ENCODE measurements at places on chromosomes 6 and 20.
A peak's percentile ranks its signal among the peaks of the same experiment; 100 is the strongest.

DNA sequence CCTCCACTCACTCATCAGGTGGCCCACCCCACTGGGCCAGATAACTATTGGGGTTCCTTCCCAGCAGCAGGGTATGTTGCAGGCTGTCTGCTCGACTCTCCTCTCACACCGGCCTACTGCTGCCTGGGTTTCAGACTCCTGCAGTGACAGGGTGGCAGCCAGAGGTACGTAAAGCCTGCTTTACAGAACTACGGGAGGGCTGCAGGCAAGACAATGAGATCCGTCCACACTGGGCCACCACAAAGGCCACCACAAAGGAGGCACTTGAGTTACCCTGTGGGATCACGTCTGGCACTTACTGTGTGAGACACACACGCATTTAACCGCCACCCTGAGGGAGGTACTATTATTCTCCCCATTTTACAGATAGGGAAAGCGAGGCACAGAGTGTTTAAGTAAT, 78.5 kb downstream of the NFATC2 start:
- ATAC-seq: no peak

DNA sequence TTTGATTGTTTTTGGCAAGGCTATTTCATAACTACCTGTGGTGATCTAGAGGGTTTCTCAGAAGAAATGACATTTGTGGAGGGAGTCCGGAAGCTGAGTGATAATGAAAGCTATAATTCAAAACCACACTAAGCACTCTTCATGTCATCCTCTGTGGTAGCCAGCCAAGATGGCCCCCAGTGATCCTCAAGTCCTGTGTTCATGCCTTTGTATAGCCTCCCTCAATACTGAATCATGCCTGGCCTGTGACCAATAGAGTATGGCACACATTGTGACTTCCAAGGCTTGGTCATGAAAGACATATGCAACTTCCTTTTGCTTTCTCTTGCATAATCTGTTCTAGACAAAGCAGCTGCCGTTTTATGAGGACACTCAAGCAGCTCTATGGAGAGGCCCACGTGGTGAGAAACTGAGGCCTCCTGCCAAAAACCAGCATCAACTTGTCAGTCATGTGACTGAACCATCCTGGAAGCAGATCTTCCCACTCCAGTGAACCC, 12.8 kb upstream of the DNAAF9 start:
- no peak for ATAC-seq

DNA sequence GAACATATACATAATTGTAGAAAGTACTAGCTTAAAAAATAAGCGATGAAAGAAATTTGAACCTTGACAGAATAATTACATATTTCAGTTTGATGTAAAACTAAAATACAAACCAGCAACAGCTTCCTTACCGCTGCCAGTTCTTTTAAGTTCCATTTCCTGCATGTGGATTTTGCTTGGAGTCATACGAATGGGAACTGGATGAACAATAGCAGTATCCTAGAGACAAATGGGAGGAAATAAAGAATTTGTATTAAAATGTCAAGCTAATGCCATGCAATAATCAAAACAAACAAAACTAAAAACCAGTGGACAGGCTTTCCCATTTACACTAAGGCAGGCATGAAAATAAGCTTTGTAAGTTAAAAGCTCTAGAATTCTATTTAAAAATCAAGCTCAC, 67.1 kb downstream of the REPS1 start:
- ATAC-seq: no peak

- ATAC-seq: no peak
Measured at GRCh38 chr20:47397652-47398301, 41.3 kb upstream of the ZMYND8 start.

DNA sequence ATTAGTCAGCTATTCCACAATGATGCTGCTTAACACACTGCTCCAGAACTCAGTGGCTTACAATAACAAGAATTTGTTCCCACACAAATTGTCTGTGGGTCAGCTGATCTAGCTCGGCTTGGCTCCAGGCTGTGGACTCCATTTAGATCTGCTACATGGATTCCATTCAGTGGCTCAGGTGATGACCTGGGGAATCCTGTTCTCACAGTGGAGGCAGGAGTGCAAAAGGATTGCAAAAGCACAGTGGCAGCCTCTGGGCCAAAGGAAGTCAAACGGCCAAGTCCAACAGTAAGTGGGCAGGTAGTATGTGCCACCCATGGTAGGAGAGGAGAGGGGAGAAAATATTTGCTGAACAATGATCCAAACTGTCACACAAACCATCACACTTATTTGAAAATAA, 15.8 kb upstream of the LRRN4 start:
- no peak for ATAC-seq

DNA sequence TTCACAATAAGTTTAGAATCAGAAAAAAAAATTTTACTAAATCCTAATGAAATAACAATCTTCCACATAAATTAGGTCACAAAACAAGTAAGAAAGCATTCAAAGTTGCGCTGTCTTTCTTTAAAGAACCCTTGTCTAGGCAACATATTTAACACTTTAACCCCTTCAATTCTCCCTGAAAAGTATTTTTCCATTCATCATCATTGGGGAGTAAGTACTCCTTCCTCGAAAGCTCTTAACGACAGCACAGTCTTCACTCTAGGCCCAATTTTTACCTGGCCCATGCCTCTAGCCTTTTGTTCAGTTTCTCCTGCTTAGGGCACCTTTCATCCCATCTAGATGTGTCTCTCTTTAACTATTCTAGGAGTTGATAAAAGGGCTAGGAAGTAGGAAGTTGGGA, 2.6 kb downstream of the TSPYL1 start:
- no peak for ATAC-seq

- ATAC-seq: no peak
Measured at GRCh38 chr6:144395014-144395413, 109.9 kb downstream of the UTRN start.

DNA sequence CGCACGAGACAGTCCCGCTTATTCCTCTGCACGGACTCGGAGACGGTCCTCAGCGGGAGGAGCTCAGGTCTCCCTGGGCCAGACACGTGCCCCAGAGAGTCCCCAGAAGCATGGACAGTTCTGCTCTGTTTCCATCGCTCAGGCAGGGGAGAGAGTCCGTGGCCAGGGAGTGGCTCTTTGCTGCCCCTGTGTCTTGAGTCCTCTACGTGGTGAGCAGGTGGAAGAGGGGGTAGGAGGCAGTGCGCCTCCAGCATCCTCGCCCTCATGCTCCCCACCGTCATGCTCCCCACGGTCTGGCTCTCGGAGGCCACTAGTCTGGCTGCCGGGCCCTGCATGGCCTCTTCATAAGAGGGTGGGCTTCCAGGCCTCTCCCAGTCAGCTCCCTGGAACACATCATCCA, 8.9 kb downstream of the TAGAP start:
- ATAC-seq: no peak

DNA sequence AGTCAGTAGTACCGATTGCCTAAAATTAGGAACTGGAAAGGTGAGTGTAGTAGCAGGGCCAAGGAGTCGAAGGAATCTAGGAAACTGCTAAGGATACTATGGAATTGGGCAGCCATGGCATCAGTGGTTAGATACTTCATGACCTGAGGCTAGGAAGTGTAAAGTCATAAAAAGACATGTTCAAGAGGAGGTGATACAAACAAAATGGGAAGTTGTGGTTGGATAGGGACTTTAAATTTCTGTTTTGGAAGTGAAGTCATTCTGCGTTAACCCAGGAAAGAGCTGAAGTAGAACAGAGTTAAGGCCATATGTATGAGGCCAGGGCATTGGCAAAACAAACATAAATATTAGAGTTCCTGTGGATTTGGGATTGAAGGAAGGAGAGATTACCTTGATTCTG, 88.6 kb upstream of the TMEM181 start:
- no peak for ATAC-seq

GRCh38 chr6:57434944-57435343, 117.5 kb downstream of the PRIM2 start:
- ATAC-seq: no peak

- ATAC-seq: no peak
Measured at GRCh38 chr6:116996842-116997241, 119.8 kb downstream of the RFX6 start.

GRCh38 chr20:44858606-44859360, 26.7 kb upstream of the YWHAB start:
- no peak for ATAC-seq

DNA sequence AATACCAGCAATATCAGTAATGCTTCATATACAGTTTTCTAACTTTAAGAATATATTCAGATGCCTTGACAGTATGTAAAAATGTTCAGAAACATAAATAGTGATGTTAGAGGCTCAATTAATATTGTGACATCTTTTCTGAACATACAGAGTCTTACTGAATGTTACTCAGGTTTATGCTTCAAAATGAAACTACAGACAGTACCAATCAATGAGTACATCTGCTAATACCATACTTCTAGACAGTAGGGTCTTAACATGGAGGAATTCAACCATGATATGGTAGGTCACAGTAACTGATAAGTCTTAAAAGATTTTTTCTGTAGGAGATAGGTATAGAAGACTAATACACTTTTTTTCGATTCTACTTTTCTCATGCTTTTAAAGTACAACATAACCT, 8.3 kb downstream of the GCLC start:
- no peak for ATAC-seq

GRCh38 chr6:153038378-153039057, 36.0 kb upstream of the MTRF1L start:
- peak; percentile 83 for ATAC-seq

DNA sequence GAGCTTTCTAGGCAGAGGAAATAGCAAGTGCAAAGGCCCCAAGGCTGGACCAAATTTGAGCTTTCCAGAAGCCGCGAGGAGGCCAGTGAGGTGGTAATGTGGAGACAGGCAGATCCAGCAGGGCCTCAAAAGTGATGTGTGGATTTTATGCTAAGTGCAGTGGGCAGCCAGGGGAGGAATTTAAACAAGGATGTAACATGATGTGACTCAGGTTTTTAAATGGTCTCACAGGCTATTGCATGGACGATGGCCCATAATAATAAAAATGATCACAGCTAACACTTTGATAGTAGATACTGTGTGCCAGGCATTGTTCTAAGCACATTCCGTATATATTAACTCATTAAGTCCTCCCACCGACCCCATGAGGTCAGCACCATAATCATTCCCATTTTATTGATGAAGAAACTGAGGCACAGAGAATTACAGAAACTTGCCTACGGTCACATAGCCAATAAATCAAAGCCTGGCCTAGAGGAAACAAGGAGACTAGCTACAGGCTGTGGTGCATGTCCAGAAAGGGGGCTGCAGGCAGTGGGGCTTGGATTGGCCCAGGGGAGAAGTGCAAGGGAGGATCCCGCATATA, 18.0 kb upstream of the PREX1 start:
- ATAC-seq: no peak

- ATAC-seq: no peak
Measured at GRCh38 chr6:81491454-81492101, 260.9 kb downstream of the TENT5A start.

DNA sequence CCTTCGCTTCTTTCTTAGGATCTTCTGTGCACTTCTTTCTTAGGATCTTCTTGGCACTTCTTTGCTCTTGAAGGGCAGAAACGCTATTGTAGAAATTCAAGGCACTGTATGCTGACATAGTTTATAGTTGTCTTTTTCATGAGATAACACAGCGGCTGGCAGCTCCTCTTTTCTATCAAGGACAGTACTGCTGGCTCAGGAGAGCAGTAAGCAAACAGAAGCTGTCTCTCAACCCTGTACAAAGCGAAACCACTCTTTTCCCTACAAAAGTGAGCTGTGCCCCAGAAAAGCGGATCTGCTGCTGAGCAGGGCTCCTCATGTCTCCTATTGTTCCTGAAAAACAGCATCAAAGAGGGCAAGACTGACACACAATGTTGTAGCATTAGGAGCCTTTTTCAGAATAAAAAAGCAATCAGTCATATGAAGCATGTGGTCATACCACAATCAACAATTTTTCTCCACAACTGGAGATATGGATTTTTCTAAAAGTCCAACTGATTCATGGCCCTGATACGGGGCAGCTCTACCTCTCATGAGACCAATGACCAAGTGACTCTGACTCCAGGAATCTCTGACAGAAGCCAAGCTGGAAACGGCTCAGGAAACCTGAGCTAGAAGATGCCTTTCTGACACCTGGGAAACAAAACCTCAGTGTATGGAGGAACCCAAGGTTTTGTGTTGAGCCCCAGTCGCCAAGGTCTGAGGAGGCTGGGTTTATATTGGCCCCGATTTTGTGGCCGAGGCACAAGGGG, 255.9 kb downstream of the ESR1 start:
- ATAC-seq: peak; percentile 51

GRCh38 chr6:160365117-160365516, 16.9 kb downstream of the SLC22A3 start:
- ATAC-seq: no peak

DNA sequence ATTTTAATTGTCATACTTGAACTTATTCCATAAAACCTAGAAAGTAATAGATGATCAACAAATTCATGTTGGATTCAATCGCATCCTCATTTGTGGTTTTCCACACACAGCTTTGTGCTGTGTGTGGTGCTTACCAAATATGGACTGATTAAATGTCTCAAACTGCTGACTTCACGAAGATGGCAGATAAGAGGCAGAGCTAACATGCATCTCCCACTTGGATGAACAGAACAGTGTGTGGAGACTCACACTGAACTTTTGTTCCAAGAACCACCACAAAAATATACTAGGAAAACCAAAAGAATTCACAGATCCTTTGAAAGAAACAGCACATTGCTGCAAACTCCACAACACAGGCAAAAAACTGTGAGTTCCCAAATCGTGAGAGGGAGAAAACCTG, 603.7 kb downstream of the TENT5A start:
- no peak for ATAC-seq

DNA sequence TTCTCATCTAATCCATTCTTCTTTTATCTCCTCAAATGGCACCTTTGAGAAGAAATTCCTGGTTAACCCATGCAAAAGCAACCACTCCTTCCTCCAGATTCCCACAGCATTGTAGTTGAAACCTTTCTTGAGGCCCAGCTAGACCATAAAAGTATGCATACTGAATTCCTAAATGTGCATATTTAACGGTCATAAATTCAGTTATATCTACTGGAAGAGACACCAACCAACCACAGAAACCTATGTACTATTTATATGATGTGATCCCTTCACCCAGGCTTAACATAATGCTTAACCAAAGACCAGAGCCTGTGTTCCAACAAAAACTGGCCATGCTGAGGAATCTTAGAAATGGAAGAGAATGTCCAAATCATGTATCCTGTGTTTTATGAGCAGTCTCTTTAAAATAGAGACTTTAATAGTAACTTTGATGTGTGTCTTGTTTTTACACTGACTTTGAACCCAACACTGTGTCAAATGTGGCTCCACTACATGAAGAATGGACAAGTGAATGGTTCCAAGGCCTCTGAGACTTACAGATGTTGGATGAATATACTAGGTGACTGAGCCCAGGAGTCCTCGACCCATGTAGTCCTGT, 11.4 kb upstream of the TAF8 start:
- no peak for ATAC-seq

Data from SK-N-SH treated with all-trans-retinoic acid at 6 μM for 48 hours (cell line).